ENCODE measurements at places on chromosomes 1 and 21. TPM values are rescaled to one million over a fixed set of nuclear protein-coding genes. Genes with fewer than 3 reads are reported as not detected.
A peak's percentile ranks its signal among the peaks of the same experiment; 100 is the strongest.

DNA sequence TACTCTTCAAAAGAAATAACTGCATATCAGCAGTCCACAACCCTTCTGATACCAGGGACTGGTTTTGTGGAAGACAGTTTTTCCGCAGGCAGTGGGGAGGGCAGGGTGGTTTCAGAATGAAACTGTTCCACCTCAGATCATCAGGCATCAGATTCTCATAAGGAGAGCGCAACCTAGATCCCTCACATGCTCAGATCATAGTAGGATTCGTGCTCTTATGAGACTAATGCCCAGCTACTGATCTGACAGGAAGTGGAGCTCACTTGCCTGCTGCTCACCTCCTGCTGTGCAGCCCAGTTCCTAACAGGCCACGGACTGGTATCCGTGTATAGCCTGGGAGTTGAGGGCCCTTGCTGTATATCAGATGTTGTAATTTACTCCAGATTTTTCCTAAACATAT is 11.5 kb downstream of the RO60 start:
- no peaks in the 10 kb centered on the region for H3K36me3 ChIP-seq
- H3K4me3 ChIP-seq, result no peak overlapping the region
- peak overlapping the region; percentile 27 for H3K27ac ChIP-seq
- DNase-seq, result no peak

- H3K27me3 ChIP-seq, result no peaks in the 10 kb centered on the region
- H3K4me1 ChIP-seq, result no peaks in the 10 kb centered on the region
- no peak overlapping the region for H3K27ac ChIP-seq
- no peaks in the 10 kb centered on the region for H3K36me3 ChIP-seq
These were observed 46.1 kb downstream of the SERBP1 start for GRCh38 chr1:67383999-67384638.

DNA sequence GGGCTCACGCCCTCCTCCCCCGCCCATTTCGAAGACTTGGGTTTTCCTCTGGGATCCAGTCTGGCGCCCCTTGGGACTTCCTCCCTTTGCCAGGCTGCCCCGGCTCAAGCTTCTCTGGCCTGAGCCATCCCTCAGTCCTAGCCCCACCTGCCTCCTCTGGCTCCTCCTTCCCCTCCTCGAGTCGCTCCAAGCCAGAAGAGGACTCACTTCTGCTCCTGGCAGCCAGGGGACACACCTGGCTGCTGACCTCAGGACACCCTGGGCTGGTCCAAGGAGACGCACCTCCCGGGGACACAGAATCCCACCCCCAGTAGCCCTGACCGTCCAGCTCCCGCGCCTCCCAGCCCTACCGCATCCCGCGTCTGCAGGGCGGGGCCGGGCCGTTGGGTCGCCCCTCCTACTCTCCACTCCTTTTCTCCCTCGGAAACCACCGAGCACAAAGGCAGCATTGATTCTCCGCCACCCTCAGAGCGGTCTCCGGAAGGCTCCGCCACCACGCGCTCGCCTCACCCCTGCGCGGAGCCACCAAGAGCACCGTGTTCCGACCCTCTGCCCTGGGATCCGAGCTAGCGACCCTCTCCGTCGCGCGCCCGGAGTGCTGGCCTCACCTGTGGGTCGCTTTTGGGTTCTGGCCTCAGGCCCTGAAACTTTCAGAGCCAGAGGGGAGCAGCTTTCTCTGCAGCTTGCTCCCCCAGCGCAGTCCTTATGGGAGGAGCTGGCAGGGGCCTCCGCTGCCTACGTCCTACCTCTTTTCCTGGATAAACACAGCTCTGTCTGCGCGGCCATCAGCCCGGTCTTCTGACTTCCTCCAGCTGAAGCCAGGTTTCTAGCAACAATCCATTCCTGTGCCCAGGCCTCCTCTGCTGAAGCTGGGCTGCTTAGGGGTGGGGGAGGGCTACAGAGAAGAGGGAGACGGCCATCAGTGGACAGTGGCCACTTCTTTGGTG is at the start of gene C2CD4D:
C2CD4D (minus strand) TSS at position 364 of the 947 bp plus-strand sequence. CDS start 831 bp downstream, outside the sequence.
- H3K4me1 ChIP-seq, result peaks cover 3% of the 10 kb centered on the region
- peak within 1 kb of the TSS; percentile 69 for H3K4me3 ChIP-seq
- peak; percentile 72 for DNase-seq
- H3K27ac ChIP-seq, result peak within 1 kb of the TSS; percentile 91
- no peaks in the 10 kb centered on the region for H3K36me3 ChIP-seq

DNA sequence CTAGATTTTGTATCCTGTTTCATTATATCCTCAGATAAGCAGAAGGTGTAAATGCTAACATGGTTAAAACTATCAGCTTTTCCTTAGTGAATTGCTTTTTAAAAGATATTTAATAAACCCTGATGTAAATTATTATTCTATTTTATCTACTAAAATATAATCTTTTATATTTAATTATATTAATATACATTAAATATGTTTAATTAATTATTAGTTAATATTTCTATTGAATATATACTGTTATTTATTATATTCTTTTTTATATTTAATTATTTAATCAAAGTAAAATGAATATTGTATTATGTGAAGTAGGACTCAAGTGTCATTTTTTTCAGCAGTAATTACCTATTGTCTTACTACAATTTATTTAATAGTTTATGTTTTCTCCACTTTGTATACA is 179.7 kb upstream of the ADGRL4 start:
- H3K36me3 ChIP-seq, result no peaks in the 10 kb centered on the region
- no peaks in the 10 kb centered on the region for H3K4me1 ChIP-seq
- no peak for DNase-seq
- no peak overlapping the region for H3K27ac ChIP-seq
- H3K4me3 ChIP-seq, result no peak overlapping the region
- H3K27me3 ChIP-seq, result no peaks in the 10 kb centered on the region

DNA sequence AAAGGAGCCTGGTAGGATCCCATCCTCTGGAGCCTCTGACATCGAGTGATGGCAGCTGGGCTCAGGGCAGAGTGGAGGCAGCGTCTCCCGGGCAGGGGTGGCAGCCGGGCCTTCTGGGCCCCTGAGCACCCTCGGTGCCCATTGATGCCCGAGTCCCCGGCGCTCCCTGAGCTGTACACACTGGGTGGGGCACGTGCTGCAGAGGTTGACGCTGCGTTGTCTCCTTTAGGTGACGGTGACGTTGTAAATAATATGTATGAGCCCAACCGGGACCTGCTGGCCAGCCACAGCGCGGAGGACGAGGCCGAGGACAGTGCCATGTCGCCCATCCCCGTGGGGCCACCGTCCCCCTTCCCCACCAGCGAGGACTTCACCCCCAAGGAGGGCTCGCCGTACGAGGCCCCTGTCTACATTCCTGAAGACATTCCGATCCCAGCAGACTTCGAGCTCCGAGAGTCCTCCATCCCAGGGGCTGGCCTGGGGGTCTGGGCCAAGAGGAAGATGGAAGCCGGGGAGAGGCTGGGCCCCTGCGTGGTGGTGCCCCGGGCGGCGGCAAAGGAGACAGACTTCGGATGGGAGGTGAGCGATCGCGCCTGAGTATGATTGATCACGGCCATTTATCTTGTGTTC is 117.0 kb downstream of the PRDM16 start:
- no peak overlapping the region for H3K4me3 ChIP-seq
- H3K4me1 ChIP-seq, result no peaks in the 10 kb centered on the region
- DNase-seq, result no peak
- no peak overlapping the region for H3K27ac ChIP-seq

DNA sequence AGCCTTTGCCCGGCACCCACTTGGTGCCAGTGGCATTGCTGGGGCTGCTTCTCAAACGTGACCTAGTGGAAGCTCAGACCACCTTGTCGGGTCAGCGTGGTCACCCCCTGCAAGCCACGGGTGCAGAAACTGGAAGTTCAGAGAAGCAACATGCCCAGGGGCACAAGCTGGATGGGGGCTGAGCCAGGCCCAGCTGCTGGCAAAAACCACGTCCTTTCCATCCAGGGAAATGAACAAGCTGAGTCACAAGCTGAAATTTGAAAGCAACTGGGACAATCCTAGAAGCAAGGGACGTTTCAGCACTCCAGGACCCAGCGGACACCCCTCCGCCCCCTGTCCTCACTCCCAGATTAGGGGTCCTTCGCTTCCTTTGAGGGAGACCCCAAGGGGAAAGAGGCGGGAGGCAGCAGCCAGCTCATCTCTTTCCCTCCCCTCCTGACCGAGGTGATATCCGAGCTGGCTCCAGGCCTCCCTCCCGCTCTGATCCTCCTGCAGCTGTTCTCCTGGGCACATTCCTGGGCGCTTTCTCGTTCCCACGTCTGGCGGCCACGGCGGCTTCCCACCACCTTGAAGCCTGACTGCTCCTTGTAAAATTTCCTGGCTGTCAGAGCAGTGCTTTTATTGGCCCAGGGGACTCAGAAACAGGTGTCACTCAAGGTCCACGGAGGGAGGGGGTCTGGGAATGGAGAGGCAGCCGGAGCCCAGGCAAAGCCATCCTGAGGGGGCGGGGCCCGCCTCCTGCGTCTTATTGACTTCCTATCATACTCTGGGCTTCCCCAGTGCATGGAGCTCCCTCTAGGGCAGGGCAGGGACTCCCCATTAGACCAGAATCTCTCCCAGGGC is 62.8 kb downstream of the PAX7 start:
- no peak for DNase-seq
- H3K27ac ChIP-seq, result no peak overlapping the region
- H3K4me3 ChIP-seq, result no peak overlapping the region
- H3K27me3 ChIP-seq, result peaks cover 2% of the 10 kb centered on the region
- no peaks in the 10 kb centered on the region for H3K4me1 ChIP-seq

GRCh38 chr1:8456308-8456912 is 138.5 kb downstream of the SLC45A1 start:
- DNase-seq, result no peak
- H3K36me3 ChIP-seq, result peaks cover 2% of the 10 kb centered on the region
- H3K4me1 ChIP-seq, result peaks cover 2% of the 10 kb centered on the region
- H3K27me3 ChIP-seq, result no peaks in the 10 kb centered on the region

GRCh38 chr21:14691914-14692313 is 145.8 kb upstream of the SAMSN1 start:
- no peak overlapping the region for H3K4me3 ChIP-seq
- H3K4me1 ChIP-seq, result no peaks in the 10 kb centered on the region
- no peak for DNase-seq
- H3K27ac ChIP-seq, result no peak overlapping the region
- no peaks in the 10 kb centered on the region for H3K36me3 ChIP-seq
- no peaks in the 10 kb centered on the region for H3K27me3 ChIP-seq

- peaks cover 11% of the 10 kb centered on the region for H3K36me3 ChIP-seq
- DNase-seq, result no peak
- H3K4me3 ChIP-seq, result no peak overlapping the region
These were observed 18.5 kb downstream of the CSTB start for GRCh38 chr21:43757601-43758000.

DNA sequence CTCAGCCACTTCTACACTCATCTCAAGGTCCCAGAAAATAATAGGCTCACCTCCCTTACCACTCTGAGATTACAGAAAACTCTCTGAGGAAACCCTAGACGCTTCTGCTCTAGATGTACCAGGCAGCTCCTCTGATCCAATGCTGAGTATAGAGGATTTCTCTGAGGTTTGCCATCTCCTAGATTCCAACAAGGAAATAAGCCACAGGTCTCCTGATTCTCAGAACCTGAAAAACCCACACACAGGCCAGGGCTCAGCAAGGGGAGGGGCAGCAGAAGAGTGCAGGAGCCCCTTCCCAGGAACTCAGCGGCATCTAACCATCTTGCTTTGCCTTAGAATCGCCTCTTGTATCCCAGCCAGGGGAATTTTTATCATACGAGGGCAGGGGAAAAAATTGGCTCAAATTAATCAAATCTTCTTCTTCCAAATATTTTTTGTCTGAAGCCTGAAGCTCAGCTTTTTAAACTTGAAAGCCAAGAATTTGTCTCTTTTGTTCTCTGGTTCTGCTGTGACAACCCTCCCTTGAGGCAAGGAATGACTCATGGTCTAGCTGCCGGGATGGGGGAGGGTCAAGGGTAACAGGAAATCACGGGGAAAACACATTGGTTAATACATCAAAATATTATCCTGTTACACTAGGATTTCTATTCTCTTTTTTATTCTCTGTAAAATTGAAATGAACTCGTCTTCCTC is 30.8 kb downstream of the GORAB start:
- peaks cover 5% of the 10 kb centered on the region for H3K4me1 ChIP-seq
- H3K36me3 ChIP-seq, result no peaks in the 10 kb centered on the region
- no peak overlapping the region for H3K4me3 ChIP-seq

DNA sequence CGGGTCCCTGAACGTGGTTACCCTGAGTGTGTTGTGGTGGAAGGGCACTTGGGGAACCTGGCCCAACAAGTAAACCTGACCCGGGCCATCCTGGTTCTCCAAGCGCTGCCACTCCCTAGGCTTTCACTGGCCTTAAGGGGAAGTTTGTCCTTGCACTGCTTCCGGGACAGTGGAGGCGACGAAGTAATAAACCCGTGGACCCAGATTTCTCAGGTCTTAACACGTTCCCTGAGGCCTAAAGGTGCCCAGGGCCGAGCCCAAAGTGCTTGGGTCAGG is 261 bp upstream of the CCDC24 start:
- H3K36me3 ChIP-seq, result no peaks in the 10 kb centered on the region
- H3K4me3 ChIP-seq, result peak overlapping the region; percentile 72
- DNase-seq, result no peak
- H3K27ac ChIP-seq, result peak overlapping the region; percentile 1
- peaks cover 20% of the 10 kb centered on the region for H3K4me1 ChIP-seq

DNA sequence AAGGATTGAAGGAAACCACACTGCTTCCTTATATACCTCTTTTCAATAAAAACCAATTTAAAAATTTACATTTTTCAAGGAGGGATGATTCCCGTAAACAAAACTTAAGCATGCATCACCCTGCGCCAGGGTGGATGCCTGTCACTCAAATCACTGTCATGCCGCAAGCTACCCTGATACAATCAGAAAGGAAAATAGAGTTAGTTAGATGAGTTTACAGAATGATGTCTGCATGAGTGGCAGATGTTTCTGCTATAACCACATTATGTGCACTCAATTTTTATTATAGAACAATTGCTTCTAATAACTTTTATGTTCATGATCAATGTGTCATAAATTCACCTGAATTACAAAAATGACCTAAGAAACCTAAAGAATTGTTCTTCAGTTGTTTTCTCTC is 123.4 kb upstream of the ADGRL4 start:
- no peaks in the 10 kb centered on the region for H3K4me1 ChIP-seq
- DNase-seq, result no peak
- H3K4me3 ChIP-seq, result no peak overlapping the region
- no peaks in the 10 kb centered on the region for H3K27me3 ChIP-seq
- H3K36me3 ChIP-seq, result no peaks in the 10 kb centered on the region

WNT9A gene
- 0.12 TPM for total RNA-seq

AMY1A gene
- total RNA-seq, result not detected

INPP5B gene
- total RNA-seq, result 32.8 TPM

LCE1F gene
- total RNA-seq, result not detected

LAMB3 gene
- total RNA-seq, result 0.26 TPM

PAPPA2 gene
- total RNA-seq, result 0.06 TPM

EPS15 gene
- total RNA-seq, result 67.1 TPM

APOBEC4 gene
- not detected for total RNA-seq

SELL gene
- total RNA-seq, result 307 TPM

SLFNL1 gene
- 0.82 TPM for total RNA-seq

THEMIS2 gene
- total RNA-seq, result 101 TPM

CD2 gene
- total RNA-seq, result 209 TPM

DPT gene
- total RNA-seq, result not detected

HES4 gene
- 11.9 TPM for total RNA-seq
